ENCODE measurements at places on chromosomes 1 and 21. TPM values are rescaled to one million over a fixed set of nuclear protein-coding genes. Genes with fewer than 3 reads are reported as not detected.

DNA sequence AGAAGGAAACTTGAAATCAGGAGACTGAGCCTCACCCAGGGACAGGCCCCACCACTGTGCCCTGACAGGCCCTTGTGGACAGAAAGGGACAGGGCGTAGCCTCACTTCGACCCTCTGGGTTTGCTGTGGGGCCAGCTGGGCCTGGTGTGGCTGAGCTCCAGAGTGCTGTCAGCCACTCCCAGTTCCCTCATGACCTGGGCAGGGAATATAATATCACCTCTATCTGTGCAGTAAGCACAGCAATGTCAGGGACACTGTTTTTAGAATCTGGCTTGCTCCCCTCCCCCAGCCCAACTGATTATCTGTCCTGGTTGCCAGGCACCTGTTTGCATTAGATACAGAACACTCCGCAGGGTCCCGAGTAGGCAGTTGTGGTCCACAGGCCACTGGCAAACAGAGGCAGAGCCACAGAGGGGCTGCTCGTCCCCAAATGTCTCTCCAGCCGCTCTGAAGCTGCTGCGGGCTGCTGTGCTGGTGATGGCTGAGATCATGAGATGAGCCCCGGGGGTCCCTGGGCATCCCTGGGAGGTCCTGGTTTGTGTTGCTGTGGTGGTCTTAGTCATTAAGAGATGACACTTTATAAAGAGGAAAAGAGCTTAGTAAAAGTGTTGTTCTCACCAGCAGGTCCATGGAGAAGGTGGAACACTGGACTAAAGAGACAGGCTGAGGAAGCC lies 51.6 kb downstream of the ETS2 start:
- no peak overlapping the region for H3K27ac ChIP-seq
- no peak overlapping the region for H3K4me3 ChIP-seq

GRCh38 chr1:82979593-82980236 lies 1019.2 kb downstream of the TTLL7 start:
- DNase-seq = no peak
- H3K4me3 ChIP-seq = no peak overlapping the region
- H3K4me1 ChIP-seq = peaks cover 11% of the 10 kb centered on the region
- H3K27me3 ChIP-seq = no peaks in the 10 kb centered on the region
- H3K36me3 ChIP-seq = no peaks in the 10 kb centered on the region
- H3K27ac ChIP-seq = no peak overlapping the region

- DNase-seq = no peak
- peak overlapping the region; percentile 4 for H3K27ac ChIP-seq
- no peaks in the 10 kb centered on the region for H3K36me3 ChIP-seq
- H3K4me1 ChIP-seq = no peaks in the 10 kb centered on the region
Observed at GRCh38 chr1:156399355-156400125, 30.5 kb downstream of the RHBG start.

DNA sequence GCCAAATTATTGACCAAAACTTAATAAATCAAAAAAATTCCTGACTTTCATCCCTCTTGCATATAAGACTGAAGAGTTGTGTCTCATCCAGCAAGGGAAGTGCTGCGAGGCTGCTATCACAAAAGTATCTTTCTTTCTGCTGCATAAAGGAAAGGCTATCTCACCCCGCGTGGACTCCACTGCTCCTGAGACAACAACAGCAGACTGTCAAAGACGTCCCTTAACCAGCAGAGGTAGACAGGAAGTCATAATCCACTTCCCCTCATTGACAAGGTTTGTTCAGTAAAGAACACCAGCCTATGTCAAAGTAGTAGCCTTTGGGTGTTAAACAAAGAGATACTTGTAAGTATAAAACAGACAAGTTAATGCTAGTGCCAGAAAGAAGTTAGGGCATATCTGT lies 29.4 kb downstream of the VPS26C start:
- H3K4me3 ChIP-seq = peak overlapping the region; percentile 10
- peaks cover 31% of the 10 kb centered on the region for H3K4me1 ChIP-seq
- no peak for DNase-seq
- peaks cover 7% of the 10 kb centered on the region for H3K36me3 ChIP-seq
- peak overlapping the region; percentile 39 for H3K27ac ChIP-seq
- no peaks in the 10 kb centered on the region for H3K27me3 ChIP-seq

DNA sequence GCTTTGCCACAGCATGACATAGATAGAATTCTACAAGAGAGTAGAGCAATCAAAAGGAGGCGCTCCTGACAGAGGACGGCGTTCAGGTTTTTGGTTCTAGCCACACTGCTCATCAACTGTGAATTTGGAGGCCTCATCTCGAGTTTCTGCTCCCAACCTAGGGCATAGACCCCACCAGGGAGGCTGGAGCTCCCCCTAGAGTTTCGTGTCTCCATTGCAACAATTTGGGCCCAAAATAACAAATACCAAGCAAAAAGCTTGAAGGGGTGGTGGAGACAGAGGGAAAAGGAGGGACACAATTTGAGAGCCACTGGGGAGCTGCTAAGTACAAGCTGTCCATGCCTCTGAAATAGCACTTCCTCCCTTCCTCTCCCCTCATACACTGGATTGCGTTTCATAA lies 297.0 kb downstream of the GPATCH2 start:
- peak; percentile 35 for DNase-seq
- peaks cover 5% of the 10 kb centered on the region for H3K4me1 ChIP-seq
- H3K36me3 ChIP-seq = peaks cover 5% of the 10 kb centered on the region
- H3K4me3 ChIP-seq = no peak overlapping the region
- H3K27ac ChIP-seq = no peak overlapping the region

- no peaks in the 10 kb centered on the region for H3K4me1 ChIP-seq
- H3K27me3 ChIP-seq = no peaks in the 10 kb centered on the region
- H3K36me3 ChIP-seq = no peaks in the 10 kb centered on the region
- DNase-seq = no peak
- no peak within 1 kb of the TSS for H3K27ac ChIP-seq
Observed at GRCh38 chr1:89022167-89022959, at the start of gene GBP3. Gene GBP3, minus strand, starts transcription at chr1:89022866. Its CDS starts 2,145 bp downstream, at chr1:89020721.

DNA sequence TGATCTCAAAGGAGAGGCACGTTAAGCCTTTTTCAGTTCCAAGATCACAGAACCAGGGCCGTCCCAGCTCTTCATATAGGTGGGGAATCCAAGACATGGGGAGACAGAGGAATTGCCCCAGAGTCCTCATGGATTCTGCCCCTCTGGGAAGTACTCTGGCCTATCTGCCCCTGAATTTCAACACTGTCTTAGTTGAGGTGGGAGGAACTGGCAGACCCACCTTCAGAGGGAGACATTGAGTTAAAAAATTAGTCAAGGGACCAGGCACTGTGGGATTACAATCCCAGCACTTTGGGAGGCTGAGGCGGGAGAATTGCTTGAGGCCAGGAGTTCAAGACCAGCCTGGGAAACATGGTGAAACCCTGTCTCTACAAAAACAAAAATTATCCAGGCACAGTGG lies 2.1 kb upstream of the KNCN start:
- H3K27me3 ChIP-seq = peaks cover 8% of the 10 kb centered on the region
- no peak for DNase-seq
- no peaks in the 10 kb centered on the region for H3K36me3 ChIP-seq
- H3K4me3 ChIP-seq = no peak overlapping the region

GRCh38 chr1:183697814-183698590 lies 44.9 kb upstream of the APOBEC4 start:
- H3K36me3 ChIP-seq = no peaks in the 10 kb centered on the region
- no peak overlapping the region for H3K27ac ChIP-seq
- no peak overlapping the region for H3K4me3 ChIP-seq
- no peak for DNase-seq

GRCh38 chr21:43726686-43727518 lies 8.0 kb downstream of the PDXK start:
- H3K4me1 ChIP-seq = peaks cover 23% of the 10 kb centered on the region
- peak overlapping the region; percentile 92 for H3K4me3 ChIP-seq
- H3K36me3 ChIP-seq = no peaks in the 10 kb centered on the region
- H3K27me3 ChIP-seq = no peaks in the 10 kb centered on the region
- no peak overlapping the region for H3K27ac ChIP-seq
- no peak for DNase-seq

DNA sequence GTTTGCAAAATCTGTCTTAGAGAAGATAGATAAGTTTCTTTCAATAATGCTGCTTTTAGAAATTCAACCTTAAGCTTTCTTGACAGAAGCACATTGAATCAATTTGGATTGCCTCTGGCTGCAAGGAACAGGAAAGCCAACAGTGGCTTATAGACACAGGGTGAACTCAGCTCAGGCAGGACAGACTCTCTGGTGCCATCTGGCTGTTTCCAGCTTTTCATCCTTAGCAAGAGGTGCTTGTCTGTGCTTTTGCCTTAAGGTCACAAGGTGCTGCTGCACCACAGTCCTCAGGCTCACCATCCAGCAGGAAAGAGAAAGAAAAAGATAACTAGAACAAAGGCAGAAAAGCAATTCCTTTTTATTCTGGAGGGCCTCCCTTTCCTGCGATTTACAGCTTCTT lies 93.7 kb upstream of the ETS2 start:
- no peaks in the 10 kb centered on the region for H3K27me3 ChIP-seq
- DNase-seq = peak; percentile 7
- H3K27ac ChIP-seq = no peak overlapping the region
- no peaks in the 10 kb centered on the region for H3K36me3 ChIP-seq
- no peak overlapping the region for H3K4me3 ChIP-seq

GRCh38 chr1:53321776-53322602 lies 5.9 kb downstream of the LRP8 start:
- no peaks in the 10 kb centered on the region for H3K27me3 ChIP-seq
- peak overlapping the region; percentile 69 for H3K27ac ChIP-seq
- DNase-seq = no peak
- peaks cover 4% of the 10 kb centered on the region for H3K36me3 ChIP-seq
- H3K4me1 ChIP-seq = peaks cover 47% of the 10 kb centered on the region
- H3K4me3 ChIP-seq = peak overlapping the region; percentile 45

DNA sequence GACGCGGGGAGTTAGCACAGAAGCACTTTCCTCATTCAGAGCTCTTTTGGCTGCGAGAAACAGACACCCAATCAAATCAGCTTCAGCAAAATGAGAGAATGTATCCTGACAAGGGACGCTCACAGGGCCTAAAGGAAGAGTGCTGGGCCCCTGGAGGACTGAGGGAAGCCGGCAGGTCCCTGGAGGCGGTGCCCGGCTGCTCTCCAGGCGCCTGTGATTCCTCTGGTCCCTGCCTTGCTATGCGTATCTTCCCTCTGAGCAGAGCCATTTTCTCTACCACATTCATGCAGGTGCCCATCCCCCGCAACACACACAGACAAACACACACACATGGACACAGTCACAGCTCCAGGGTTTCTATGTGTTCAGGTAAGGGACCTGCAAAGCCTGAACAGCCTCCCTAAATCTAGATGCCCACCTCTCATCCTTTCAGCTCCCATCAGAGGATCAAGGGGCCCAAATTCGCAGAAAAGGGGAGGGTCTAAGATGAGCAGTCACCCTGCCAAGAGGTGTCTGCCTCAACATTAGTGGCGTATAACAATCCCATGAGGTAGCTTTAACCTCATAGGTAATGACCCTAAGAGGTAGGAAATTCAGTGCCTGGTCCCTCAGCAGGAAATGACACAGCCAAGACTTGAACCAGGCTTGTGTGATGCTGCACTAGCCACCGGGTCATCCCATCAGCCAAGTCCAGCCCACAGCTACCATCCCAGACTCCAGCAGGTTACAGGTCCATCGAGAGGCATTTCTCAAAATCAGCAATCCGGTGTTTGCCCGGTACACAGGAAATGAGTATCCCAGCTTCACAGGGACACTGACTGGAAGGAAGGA lies 29.0 kb downstream of the PTAFR start:
- no peaks in the 10 kb centered on the region for H3K4me1 ChIP-seq
- no peaks in the 10 kb centered on the region for H3K36me3 ChIP-seq
- H3K27ac ChIP-seq = no peak overlapping the region
- no peak for DNase-seq
- H3K27me3 ChIP-seq = peaks cover 2% of the 10 kb centered on the region

DNA sequence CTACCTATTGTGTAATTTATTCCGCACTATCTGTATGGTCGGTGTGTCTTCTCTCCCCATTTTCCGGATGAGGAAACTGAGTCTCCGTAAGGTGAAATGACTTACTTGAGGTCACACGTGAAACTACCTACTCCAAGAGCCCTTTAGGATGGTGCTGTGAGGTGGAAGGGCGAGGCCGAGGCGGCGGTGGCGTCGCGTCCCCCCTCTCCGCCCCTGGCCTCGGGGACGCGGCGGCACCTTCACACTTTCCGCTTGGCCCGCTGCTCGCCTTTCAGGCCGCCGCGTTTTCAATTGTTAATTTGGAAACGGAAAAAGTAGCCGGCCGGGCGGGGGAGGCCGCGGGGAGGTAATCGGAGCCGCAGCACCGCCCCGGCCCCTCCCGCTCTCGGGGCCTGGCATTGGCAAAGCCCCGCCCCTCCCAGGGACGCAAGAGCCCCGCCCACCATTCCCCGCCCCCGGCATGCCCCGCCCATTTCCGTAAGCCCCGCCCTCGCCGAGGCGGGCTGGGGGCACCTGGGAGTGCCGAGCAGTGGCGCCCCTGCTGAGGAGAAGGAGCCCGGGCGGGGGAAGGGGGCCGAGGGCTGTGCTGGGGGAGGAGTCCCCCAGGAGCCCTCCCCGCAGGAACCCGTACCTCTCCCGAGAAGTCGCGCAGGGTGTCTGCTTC lies 18.6 kb downstream of the KCNQ4 start:
- peak; percentile 63 for DNase-seq
- H3K4me1 ChIP-seq = peaks cover 46% of the 10 kb centered on the region
- H3K36me3 ChIP-seq = no peaks in the 10 kb centered on the region
- H3K27me3 ChIP-seq = peaks cover 2% of the 10 kb centered on the region

- DNase-seq = no peak
- no peaks in the 10 kb centered on the region for H3K36me3 ChIP-seq
- no peak overlapping the region for H3K27ac ChIP-seq
- H3K27me3 ChIP-seq = no peaks in the 10 kb centered on the region
- no peak overlapping the region for H3K4me3 ChIP-seq
Observed at GRCh38 chr1:25031966-25032667, 102.0 kb upstream of the RUNX3 start.

- DNase-seq = no peak
- peaks cover 23% of the 10 kb centered on the region for H3K4me1 ChIP-seq
- no peak overlapping the region for H3K27ac ChIP-seq
Observed at GRCh38 chr1:60886793-60887331, 195.5 kb upstream of the NFIA start.

DNA sequence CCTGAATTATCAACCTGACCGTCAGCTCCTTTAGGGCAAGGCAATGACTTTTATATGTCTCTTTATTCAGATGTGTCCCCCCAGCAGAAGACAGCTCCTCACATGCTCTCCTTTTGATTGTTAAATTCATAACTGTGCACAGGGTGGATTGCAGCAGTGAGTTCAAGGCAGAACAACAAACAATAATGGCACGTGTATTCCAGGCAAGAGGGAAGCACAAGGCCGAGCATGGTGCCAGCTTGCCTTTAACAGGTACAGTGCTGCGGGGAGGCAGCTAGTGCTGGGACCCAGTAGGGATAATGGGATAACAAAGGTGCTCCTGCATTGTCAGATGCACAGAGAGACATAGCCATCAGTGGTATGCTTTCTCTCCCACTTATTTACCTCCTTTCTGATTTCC lies 248.4 kb downstream of the RHOU start:
- H3K4me3 ChIP-seq = no peak overlapping the region
- peaks cover 3% of the 10 kb centered on the region for H3K27me3 ChIP-seq
- no peak overlapping the region for H3K27ac ChIP-seq

ASCL5 gene
- not detected for total RNA-seq

IGSF9 gene
- 24.5 TPM for total RNA-seq

PTPN14 gene
- 26.4 TPM for total RNA-seq

FAM163A gene
- total RNA-seq = not detected

RPS8 gene
- total RNA-seq = 2,317 TPM

RUNX1 gene
- total RNA-seq = 0.64 TPM

Measured in neural crest cell (in vitro differentiated cells).